ENCODE measurements at places on chromosomes 16 and 17. TPM values are rescaled to one million over a fixed set of nuclear protein-coding genes. Genes with fewer than 3 reads are reported as not detected.

DNA sequence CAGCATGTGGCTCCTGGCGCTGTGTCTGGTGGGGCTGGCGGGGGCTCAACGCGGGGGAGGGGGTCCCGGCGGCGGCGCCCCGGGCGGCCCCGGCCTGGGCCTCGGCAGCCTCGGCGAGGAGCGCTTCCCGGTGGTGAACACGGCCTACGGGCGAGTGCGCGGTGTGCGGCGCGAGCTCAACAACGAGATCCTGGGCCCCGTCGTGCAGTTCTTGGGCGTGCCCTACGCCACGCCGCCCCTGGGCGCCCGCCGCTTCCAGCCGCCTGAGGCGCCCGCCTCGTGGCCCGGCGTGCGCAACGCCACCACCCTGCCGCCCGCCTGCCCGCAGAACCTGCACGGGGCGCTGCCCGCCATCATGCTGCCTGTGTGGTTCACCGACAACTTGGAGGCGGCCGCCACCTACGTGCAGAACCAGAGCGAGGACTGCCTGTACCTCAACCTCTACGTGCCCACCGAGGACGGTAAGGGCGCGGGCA lies 645 bp downstream of the NLGN2 start:
- DNase-seq: no peak

DNA sequence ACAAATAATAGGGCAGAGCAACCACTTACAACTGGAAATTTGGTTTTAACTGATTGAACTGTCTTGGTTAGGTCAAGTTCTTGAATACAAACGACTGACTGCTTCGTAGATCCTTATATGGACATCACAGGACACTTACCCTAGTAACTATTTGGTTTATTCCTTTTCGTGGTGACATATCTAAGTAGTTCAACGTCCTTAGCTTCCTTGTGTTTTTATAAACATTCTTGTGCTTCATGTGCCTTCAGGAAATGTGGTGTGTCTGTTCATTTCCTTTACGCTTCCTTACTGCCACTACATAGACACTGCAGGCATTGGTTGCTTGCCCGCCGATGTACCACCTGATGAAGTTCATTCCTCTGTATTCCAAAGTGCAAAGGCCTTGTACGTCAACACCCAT lies 59.3 kb downstream of the USP10 start:
- no peak for DNase-seq

- no peak for DNase-seq
Observed at GRCh38 chr16:85927371-85927770, 28.4 kb downstream of the IRF8 start.

DNA sequence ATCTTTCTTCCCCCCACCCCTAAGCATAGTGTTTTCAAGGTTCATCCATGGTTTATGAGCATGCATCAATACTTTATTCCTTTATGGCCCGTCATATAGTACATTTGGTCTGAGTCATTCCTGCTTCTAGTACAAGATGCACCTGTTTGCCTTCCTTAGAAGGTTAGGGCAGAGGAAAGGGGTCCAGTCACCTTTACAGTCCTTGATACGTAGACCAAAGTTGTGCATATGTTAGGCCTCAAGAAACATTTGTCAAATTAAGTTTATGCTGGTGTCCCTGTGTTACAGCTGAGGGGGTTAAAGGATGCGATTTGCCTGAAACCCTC lies 1.4 kb downstream of the CYB5D2 start:
- no peak for DNase-seq

DNA sequence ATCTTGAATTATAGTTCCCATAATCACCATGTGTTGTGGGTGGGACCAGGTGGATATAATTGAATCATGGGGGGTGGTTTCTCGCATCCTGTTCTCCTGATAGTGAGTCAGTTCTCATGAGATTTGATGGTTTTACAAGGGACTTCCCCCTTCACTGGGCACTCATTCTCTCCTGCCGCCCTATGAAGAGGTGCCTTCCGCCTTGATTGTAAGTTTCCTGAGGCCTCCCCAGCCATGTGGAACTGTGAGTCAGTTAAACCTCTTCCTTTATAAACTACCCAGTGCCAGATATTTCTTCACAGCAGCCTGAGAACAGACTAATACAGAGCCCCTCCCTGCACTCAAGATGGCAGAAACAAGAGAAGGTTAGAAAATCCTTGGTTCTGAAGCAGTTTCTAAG lies 26.4 kb downstream of the LDAF1 start:
- no peak for DNase-seq

GRCh38 chr17:18038149-18038850 lies 668 bp downstream of the ATPAF2 start:
- no peak for DNase-seq

- DNase-seq: no peak
Observed at GRCh38 chr16:72924927-72925630, 122.8 kb downstream of the ZFHX3 start.

MAP2K6 gene
- 1.5 TPM for polyA plus RNA-seq

LPCAT2 gene
- 8.1 TPM for polyA plus RNA-seq

ABCA8 gene
- polyA plus RNA-seq: 46.6 TPM

KREMEN2 gene
- not detected for polyA plus RNA-seq

WNT9B gene
- 0.19 TPM for polyA plus RNA-seq

CCL22 gene
- 0.07 TPM for polyA plus RNA-seq

TMEM88 gene
- 121 TPM for polyA plus RNA-seq

Data from heart right ventricle (tissue), 16 donors.